ENCODE measurements at places on chromosomes 4 and X. TPM values are rescaled to one million over a fixed set of nuclear protein-coding genes. Genes with fewer than 3 reads are reported as not detected.

Gene G3BP2
- 92.9 TPM for total RNA-seq

Gene CNOT6L
- 6.7 TPM for total RNA-seq

Gene DOK7
- total RNA-seq: not detected

Gene PLP2
- 171 TPM for total RNA-seq

Gene FAM53A
- total RNA-seq: not detected

Gene HTN3
- total RNA-seq: not detected

DNA sequence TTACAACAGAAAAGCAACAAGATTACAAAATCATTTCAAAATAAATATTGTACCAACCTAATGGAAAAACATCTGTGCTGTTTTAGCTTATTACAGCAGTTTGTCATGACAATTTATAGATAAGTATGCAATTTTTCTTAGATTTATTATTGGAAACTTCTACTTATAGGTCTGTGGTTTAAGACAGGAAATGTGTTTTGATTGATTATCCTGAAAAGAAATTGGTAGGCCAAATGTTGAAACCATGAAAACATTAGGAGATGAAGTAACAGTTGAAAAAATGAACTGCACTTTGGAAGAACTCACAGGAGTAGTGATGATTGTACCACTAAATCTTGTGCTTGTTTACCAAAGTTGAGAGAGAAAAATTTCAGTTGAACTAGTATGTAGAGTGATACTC lies 162.2 kb upstream of the GIMD1 start:
- H3K27ac ChIP-seq: no peak overlapping the region
- H3K4me3 ChIP-seq: no peak overlapping the region
- DNase-seq: no peak
- no peaks in the 10 kb centered on the region for H3K27me3 ChIP-seq
- no peaks in the 10 kb centered on the region for H3K36me3 ChIP-seq
- no peaks in the 10 kb centered on the region for H3K4me1 ChIP-seq

DNA sequence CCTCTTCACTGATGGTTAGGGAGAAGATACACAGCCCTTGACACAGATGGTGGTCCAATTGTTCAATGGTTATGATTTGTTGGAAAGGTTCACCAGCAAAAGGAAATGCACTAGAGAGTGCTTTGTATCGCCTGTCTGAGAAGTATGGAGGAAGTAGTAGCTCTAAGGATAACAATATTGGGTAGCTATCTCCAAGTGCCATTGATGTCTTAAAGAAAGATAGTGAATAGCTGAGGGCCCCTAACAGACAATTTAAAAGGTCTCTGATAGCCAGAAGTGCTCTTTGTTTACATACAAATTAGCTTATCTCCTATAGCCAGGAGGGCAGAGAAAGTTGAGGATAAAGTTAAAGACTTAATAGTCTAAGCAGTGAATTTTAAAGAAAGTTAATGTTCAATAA lies 33.9 kb upstream of the BLTP1 start:
- no peaks in the 10 kb centered on the region for H3K27me3 ChIP-seq
- DNase-seq: no peak
- H3K27ac ChIP-seq: no peak overlapping the region
- H3K36me3 ChIP-seq: no peaks in the 10 kb centered on the region
- no peak overlapping the region for H3K4me3 ChIP-seq
- H3K4me1 ChIP-seq: no peaks in the 10 kb centered on the region

DNA sequence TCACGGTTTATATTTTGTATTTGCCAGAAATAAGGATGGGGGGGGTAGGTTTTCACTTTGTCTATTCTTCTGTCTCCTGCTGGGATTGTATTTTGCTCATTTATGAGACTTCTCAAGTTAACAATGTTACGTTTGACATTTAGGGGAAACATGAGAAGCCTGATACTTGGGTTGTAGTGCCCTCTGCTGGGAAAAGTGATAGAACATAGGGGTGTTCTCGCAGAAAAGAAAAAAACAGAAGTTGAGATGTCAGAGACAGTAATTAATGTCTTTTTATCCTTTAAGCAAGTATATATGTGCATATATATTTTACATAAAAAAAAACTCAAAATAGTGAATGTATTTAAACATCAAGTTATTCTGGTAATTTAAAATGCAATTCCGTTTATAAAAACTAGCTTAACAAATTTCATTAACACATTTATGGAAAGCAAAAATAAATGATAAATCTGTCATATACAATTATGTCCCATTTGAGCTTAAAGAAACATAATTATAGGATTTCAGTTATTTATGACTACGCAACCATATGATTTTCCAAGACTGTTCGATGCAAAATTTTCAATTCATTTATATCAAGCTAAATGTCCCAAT lies 46.0 kb upstream of the TMPRSS11F start:
- H3K27ac ChIP-seq: no peak overlapping the region
- no peak overlapping the region for H3K4me3 ChIP-seq
- H3K4me1 ChIP-seq: no peaks in the 10 kb centered on the region

- no peak overlapping the region for H3K27ac ChIP-seq
- no peaks in the 10 kb centered on the region for H3K4me1 ChIP-seq
- no peaks in the 10 kb centered on the region for H3K36me3 ChIP-seq
- no peak for DNase-seq
These were observed 577.1 kb downstream of the GALNTL6 start for GRCh38 chr4:172390331-172390730.

GRCh38 chr4:182699795-182700194 lies 217.4 kb downstream of the DCTD start:
- DNase-seq: no peak
- H3K4me1 ChIP-seq: no peaks in the 10 kb centered on the region
- H3K27me3 ChIP-seq: no peaks in the 10 kb centered on the region
- H3K4me3 ChIP-seq: no peak overlapping the region

GRCh38 chr4:147009875-147010274 lies 64.2 kb upstream of the TTC29 start:
- H3K27ac ChIP-seq: no peak overlapping the region
- H3K36me3 ChIP-seq: no peaks in the 10 kb centered on the region
- no peak overlapping the region for H3K4me3 ChIP-seq

DNA sequence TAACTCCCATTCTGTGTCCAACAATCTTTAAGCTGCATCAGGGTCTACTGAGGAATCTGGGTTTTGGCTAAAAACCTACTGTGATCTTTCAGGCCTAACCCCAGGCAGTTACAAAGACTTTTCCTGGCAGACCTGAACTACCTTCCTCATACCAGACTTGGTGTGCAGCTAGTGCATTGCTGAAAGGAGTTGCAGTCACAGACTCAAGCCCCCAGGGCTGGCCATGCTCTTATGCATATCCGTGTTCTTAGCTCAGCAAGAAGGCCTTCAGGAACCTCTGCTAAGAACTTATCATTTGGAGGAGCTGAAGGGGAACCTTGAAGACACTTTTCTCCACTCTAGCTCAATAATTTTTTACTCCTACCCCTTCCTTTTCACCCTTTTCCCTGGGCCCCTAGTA lies 147.5 kb downstream of the INPP4B start:
- H3K27me3 ChIP-seq: no peaks in the 10 kb centered on the region
- no peak overlapping the region for H3K27ac ChIP-seq
- no peaks in the 10 kb centered on the region for H3K4me1 ChIP-seq
- H3K4me3 ChIP-seq: no peak overlapping the region
- no peak for DNase-seq
- H3K36me3 ChIP-seq: no peaks in the 10 kb centered on the region

DNA sequence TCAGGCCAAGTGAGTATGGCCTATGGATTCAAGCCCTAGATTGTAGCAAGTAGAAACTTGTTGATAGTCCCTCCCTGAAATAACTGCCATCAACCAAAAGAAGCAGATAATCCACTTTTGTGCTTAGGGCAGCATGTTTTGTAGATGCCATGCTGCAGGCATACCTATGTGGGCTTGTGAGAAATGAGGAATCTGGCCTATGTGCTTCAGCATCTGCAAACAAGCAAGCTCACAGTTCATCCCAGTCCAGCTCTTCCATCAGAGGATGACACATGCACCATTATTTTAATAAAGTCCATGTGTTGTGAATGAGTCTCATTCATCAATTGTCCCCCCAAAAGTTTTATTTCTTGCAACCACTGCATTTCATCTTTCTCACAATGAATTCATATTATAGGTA lies 421.9 kb upstream of the DIPK2B start:
- no peaks in the 10 kb centered on the region for H3K27me3 ChIP-seq
- H3K4me1 ChIP-seq: no peaks in the 10 kb centered on the region
- no peak overlapping the region for H3K4me3 ChIP-seq
- H3K27ac ChIP-seq: peak overlapping the region; percentile 82

- no peak overlapping the region for H3K4me3 ChIP-seq
- DNase-seq: no peak
- no peaks in the 10 kb centered on the region for H3K27me3 ChIP-seq
- H3K27ac ChIP-seq: no peak overlapping the region
- H3K4me1 ChIP-seq: no peaks in the 10 kb centered on the region
These were observed 102.9 kb downstream of the GRXCR1 start for GRCh38 chr4:42995343-42995944.

DNA sequence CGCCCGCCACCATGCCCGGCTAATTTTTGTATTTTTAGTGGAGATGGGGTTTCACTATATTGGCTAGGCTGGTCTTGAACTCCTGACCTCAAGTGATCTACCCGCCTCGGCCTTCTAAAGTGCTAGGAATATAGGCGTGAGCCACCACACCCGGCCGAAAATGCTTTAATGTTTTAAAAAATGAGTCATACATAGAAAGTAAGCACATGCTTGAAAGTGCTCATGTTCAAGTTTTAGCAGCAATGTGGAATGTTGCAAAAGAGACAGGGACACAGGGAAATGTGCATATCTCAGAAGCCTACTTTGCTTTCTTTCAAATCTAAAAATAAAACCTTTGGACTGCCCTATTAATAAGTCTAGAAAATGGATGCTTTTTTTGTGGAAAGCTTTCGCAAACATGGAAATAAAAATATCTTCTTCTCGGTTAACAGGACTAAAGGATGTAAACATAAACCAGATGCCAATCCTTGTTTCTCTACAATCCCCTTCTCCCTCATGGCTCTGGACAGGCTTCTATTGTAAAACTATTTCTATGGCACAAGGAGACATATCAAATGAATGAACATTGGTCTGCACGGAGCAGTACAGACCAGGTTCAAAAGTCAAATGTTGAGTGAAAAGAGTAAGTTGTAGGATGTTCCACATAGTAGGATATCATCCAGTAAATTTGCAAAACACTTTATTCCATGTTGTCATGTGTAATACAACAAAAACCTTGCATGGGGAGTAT lies 15.0 kb downstream of the MECP2 start:
- H3K27me3 ChIP-seq: no peaks in the 10 kb centered on the region
- no peak for DNase-seq
- no peaks in the 10 kb centered on the region for H3K4me1 ChIP-seq
- H3K27ac ChIP-seq: peak overlapping the region; percentile 34

- no peak for DNase-seq
- H3K36me3 ChIP-seq: no peaks in the 10 kb centered on the region
- no peaks in the 10 kb centered on the region for H3K4me1 ChIP-seq
- H3K27me3 ChIP-seq: no peaks in the 10 kb centered on the region
- no peak overlapping the region for H3K4me3 ChIP-seq
These were observed 1058.9 kb downstream of the C4orf33 start for GRCh38 chr4:130154901-130155300.

- H3K4me3 ChIP-seq: no peak overlapping the region
- H3K27ac ChIP-seq: no peak overlapping the region
- H3K27me3 ChIP-seq: no peaks in the 10 kb centered on the region
- H3K36me3 ChIP-seq: no peaks in the 10 kb centered on the region
- no peaks in the 10 kb centered on the region for H3K4me1 ChIP-seq
These were observed 18.3 kb downstream of the CD99L2 start for GRCh38 chrX:150879855-150880807.

- no peaks in the 10 kb centered on the region for H3K36me3 ChIP-seq
- H3K27me3 ChIP-seq: no peaks in the 10 kb centered on the region
- no peaks in the 10 kb centered on the region for H3K4me1 ChIP-seq
- H3K4me3 ChIP-seq: no peak overlapping the region
These were observed 22.4 kb upstream of the XAGE2 start for GRCh38 chrX:52346174-52347165.

DNA sequence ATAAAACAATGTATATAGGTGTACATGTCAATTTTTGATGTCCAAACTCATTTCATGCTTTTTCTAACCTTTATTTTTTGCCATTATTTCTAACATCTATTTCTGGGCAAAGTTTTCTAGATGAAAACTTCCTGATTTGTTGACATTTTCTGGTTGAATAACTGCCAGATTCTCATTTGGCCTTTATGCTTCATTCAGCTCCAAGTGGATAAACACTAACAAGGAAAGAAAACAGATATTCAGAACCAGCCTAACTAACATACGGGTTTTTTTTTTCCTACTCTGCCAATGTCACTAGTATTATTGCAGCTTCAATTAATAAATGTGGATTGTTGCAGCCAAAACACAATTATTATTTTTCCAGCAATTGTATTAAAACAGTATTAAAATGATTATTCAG lies 50.9 kb upstream of the RAP1GDS1 start:
- H3K36me3 ChIP-seq: no peaks in the 10 kb centered on the region
- no peaks in the 10 kb centered on the region for H3K27me3 ChIP-seq
- H3K4me1 ChIP-seq: no peaks in the 10 kb centered on the region
- DNase-seq: no peak
- H3K27ac ChIP-seq: no peak overlapping the region
- H3K4me3 ChIP-seq: no peak overlapping the region

DNA sequence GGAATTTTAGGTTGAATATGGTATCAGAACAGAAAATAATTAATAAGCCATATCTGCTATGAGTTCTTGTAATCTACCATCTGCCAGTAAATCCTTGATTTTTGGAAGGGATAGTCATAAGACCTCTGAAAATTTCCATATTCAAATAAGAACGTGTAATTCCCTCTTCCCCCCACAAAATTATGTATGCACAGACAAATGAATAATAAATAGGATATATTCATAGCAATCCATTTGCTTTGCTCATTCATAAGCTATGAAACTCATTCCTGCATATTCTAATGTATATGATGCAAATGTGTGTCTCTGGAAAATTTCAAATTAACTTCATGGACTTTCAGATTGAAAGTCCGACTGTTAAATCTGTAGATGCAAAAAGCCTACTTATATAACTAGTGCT lies 833.1 kb upstream of the GRID2 start:
- H3K4me1 ChIP-seq: no peaks in the 10 kb centered on the region
- H3K4me3 ChIP-seq: no peak overlapping the region
- no peaks in the 10 kb centered on the region for H3K36me3 ChIP-seq

DNA sequence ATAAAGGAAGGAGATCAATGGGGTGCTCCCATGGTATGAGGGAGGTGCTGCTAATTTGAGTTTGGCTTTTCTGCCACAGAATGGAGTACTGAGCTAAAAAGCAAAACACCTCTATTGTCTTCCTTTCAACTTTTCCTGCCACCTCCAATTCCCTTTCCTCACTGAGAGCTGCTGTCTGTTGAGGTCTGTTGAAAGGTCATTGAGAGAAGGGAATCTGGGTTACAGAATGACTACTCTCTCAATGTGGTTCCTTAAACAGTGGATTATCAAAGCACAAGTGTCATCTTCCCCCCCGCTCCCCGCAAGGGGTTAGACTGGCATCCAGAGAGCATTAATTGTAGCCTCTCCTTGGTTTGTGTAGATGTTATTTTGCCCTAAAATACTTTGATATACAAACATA lies 10.7 kb downstream of the USP9X start:
- H3K27ac ChIP-seq: no peak overlapping the region
- H3K36me3 ChIP-seq: no peaks in the 10 kb centered on the region
- H3K4me1 ChIP-seq: no peaks in the 10 kb centered on the region
- no peaks in the 10 kb centered on the region for H3K27me3 ChIP-seq
- no peak for DNase-seq
- H3K4me3 ChIP-seq: no peak overlapping the region

- peak; percentile 5 for DNase-seq
- no peak overlapping the region for H3K27ac ChIP-seq
- no peaks in the 10 kb centered on the region for H3K36me3 ChIP-seq
These were observed 32.9 kb upstream of the HGFAC start for GRCh38 chr4:3408793-3409330.

All from uterus (tissue), 4 donors.